ENCODE measurements at places on chromosomes 5 and 9.

- no peak for DNase-seq
Observed at GRCh38 chr5:1497795-1498622, 25.8 kb downstream of the LPCAT1 start.

GRCh38 chr5:112883192-112883591 lies 22.1 kb downstream of the SRP19 start:
- DNase-seq: no peak

DNA sequence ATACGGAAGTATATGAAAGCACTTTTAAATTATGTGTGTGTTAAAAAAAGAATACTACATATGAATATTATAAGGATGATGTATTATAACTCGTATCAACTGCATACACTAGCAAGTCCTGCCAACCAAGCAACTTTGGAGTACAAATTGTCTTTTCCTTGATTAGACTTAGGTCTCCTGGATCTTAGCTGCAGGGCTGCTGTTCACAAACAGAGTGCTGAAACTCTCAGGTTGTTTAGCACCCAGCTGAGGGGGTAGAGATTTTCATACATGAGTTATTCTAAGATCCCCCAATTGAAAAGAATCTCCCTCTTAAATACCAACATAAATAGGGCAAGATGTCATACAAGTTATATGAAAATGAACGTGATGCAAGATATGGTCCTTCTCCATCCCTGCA lies 149.8 kb upstream of the TNC start:
- DNase-seq: no peak

DNA sequence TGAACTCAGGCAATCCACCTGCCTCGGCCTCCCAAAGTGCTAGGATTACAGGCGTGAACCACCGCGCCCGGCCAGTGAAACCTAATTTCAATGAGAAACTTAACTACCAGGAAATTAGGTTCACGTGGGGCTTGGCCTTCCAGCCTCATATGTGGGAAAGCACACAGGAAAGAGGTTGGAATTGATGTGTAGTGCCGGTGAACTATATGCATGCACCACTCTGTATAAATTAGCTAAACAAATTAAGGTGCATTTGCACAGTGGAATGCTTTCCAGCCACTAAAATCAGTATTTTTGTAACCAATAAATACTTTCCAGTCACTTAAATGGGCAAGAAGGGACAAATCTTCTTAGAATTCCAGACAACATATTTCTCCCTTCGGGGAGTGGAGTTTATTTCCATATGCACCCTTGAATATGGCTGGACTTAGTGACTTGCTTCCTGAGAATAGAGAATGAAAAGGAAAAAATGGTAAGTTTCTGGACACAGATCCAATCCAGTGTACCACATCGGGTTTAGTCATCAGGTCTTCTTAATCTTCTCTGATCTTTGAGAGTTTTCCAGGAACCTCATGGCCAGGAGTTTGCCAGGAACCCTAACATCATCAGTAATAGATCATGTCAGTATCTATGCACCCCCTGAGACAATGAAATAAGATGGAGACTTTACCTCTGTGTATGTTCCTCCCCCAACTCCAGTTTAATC lies 24.9 kb downstream of the ATOX1 start:
- no peak for DNase-seq

DNA sequence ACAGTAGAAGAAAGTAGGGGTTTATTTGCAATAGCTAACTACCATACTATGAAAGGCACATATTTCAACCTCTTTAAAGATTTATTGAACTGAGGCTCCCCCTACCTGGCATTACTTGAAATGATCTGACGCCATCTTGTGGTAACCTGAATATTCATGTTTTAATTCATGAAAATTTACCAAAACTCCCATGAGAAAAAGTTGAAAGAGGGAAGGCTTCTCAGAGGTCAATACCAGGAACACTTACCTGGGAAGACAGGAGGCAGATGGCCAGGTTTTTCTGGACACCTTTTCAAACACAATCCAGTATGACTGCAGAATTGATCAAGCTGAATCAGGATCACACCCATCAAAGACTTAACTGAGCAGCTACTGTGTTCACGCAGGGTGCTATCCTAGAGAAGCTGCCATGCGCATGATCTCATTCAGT lies 9.4 kb downstream of the PRELID2 start:
- DNase-seq: peak; percentile 33

GRCh38 chr9:33159777-33160127 lies 7.4 kb downstream of the B4GALT1 start:
- DNase-seq: peak; percentile 72

DNA sequence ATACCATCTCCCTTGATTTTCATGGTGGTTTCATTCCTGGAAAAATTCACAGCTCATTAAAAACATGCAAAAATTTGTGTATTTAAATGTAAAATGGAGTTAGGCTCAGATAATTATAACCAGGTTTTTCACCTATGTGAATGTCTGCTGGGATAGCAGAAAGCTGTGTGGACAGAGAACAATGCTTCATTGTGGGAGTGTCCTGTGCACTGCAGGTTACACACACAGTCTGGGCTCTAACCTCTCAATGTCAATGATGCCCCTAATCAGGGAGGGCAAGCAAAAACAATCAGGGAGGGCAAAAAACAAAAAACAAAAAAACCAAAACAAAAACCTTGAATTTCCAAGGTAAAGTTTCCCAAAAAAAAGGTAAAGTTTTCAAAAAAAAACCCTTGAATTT lies 158.9 kb upstream of the KLF9 start:
- DNase-seq: no peak

GRCh38 chr5:151270599-151270998 lies 17.6 kb downstream of the GM2A start:
- no peak for DNase-seq

GRCh38 chr9:111516061-111516465 lies 8.9 kb upstream of the ZNF483 start:
- DNase-seq: no peak

- no peak for DNase-seq
Observed at GRCh38 chr5:16554110-16554509, 62.7 kb downstream of the RETREG1 start.

- no peak for DNase-seq
Observed at GRCh38 chr5:38413696-38414095, 142.8 kb downstream of the LIFR start.

DNA sequence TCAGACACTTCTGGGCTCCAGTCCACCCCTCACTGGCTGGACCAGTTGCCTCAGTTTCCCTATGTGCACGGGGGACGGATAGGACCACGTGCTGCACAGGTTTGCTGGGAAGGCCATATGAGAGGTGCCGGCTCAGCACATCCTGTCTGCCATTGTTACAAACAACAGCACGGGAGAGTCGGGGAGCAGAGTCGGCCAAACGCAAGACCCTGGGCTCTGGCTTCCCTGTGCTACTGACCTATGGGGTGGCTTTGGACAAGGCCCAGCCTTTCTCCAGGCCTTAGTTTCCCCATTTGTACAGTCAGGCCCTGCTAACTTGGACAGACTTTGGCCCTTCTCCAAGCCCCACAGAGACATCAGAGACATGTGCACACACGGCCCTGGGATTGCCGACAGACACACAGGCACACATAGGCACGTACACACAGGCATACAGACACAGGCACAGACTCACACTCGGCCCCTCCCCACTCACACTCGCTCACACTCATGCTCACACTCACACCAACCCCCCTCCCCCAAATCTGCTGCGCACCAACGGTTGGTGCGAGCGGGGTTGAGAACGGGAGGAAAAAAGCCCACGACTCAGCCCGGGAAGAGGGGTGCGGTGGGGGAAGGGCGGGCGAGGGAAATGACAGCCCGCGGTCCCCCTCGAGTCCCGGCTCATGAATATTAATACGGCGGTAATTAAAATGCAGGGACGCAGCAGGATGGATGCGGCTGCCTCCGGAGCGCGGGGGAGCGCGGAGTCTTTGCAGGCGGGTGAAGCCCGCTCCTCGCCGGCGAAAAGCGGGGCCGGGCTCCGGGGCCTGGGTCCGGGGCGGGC lies 133.0 kb downstream of the C9orf50 start:
- peak; percentile 73 for DNase-seq

GRCh38 chr9:23819403-23819802 lies 6.6 kb downstream of the ELAVL2 start:
- DNase-seq: no peak

DNA sequence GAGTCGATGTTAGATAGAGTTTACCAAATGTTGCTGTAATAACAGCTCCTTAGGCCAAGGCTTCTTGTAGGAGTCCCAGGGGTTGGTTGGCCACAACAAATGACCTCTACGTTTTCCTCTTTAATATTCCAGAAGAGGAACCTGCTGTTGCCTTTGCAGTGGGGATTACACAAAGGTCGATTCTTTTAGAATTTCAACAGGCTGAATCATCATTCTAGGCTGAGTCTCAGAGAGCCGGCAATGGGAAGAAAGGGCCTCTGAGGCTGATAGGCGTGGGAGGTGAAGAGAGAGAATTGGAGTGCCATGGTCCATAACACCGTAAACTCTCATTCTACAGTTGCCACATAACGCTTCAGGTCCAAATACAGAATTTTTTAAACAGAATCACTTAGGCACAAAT lies 405.9 kb upstream of the DAP start:
- DNase-seq: no peak

- DNase-seq: no peak
Observed at GRCh38 chr9:88775559-88775958, 215.7 kb upstream of the S1PR3 start.

GRCh38 chr5:143793249-143793648 lies 18.7 kb upstream of the HMHB1 start:
- DNase-seq: no peak

GRCh38 chr9:87324613-87325194 lies 173.0 kb upstream of the DAPK1 start:
- DNase-seq: peak; percentile 55

- DNase-seq: no peak
Observed at GRCh38 chr5:14008819-14009311, 64.4 kb upstream of the DNAH5 start.

- DNase-seq: no peak
Observed at GRCh38 chr5:173554038-173554955, 62.2 kb downstream of the BOD1 start.

- DNase-seq: no peak
Observed at GRCh38 chr9:89635816-89636215, 31.0 kb downstream of the GADD45G start.

GRCh38 chr5:68962757-68963484 lies 130.9 kb upstream of the SLC30A5 start:
- peak; percentile 2 for DNase-seq

- DNase-seq: no peak
Observed at GRCh38 chr5:102713278-102713677, 41.8 kb upstream of the PAM start.

GRCh38 chr9:109450346-109450745 lies 47.8 kb downstream of the PTPN3 start:
- DNase-seq: no peak

- DNase-seq: no peak
Observed at GRCh38 chr5:137440795-137441194, 58.3 kb downstream of the SPOCK1 start.

- DNase-seq: no peak
Observed at GRCh38 chr5:71860048-71860447, 141.0 kb downstream of the CARTPT start.

GRCh38 chr9:77598991-77599390 lies 49.1 kb downstream of the GNA14 start:
- no peak for DNase-seq

GRCh38 chr5:172005708-172006320 lies 624 bp downstream of the FBXW11 start:
- DNase-seq: peak; percentile 20

GRCh38 chr5:74643111-74643562 lies 2.6 kb upstream of the ENC1 start:
- no peak for DNase-seq

GRCh38 chr5:135040034-135040332 lies 6.0 kb upstream of the PITX1 start:
- DNase-seq: no peak

DNA sequence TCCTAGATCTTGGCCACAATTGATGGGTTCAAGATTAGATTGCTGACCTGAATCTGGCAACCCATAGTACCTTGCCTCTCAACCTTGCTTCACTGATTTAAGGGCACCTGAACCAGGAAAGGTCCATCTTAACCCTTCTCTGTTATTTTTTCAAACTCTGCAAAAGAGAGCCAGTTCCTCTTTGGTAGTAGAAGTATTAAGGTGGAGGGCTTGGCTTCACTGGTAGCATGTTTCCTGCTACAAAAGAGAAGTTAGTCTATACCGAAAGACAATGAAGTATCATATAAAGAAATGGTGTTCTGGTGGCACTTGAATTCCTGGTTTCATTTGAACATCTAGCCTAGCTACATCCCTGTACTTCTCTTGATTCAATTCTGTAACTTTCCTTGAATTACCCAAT lies 8.5 kb downstream of the ALG2 start:
- DNase-seq: no peak

- DNase-seq: no peak
Observed at GRCh38 chr5:17094830-17095229, 122.6 kb upstream of the BASP1 start.

GRCh38 chr5:179873588-179874110 lies 15.0 kb upstream of the MRNIP start:
- no peak for DNase-seq

DNA sequence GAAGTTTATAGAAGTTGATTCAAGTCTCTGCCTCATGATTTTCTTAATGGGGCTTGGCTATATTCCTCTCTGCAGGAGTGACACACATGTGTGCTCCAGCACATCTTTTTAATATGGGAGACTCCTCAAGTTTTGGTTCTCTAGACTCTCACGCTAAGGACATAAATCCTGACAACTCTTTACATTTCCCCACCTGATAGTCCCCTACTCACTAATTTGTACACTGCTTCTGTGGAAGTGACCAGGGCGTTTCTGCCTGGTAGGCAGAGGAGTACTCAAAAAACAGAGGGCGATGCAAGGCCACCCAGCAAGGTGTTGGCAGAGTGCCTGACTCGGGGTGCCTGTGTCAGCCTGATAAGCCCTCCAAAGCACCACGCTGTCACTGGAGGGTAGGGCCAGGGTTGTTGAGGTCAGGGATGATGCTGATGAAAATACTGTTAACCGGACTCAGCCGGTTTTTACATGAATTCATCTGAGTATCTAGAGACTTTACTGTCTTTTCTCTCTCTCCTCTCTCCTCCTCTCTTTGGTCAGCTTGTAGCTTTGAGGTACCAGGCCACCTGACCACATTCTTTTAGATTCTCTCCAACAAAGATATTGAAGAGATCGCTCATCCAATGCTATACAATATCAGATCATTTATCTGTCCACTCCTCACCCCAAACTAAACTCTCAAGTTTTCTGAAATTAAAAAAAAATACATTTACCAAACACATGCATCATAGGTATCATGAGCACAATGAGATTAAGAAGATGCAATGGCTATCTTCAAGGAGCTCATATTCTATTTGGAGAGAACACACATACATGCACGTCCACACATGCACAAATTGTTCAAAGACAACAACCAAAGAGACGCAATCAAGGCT lies 205.2 kb downstream of the PIK3R1 start:
- DNase-seq: no peak

- peak; percentile 36 for DNase-seq
Observed at GRCh38 chr9:99058964-99059921, 45.7 kb upstream of the TGFBR1 start.

Measured in CD4-positive, alpha-beta T cell treated with Interleukin-12 subunit alpha and Interleukin-12 subunit beta, for 1 hour (primary cell).